ENCODE measurements at places on chromosomes 12 and 14. TPM values are rescaled to one million over a fixed set of nuclear protein-coding genes. Genes with fewer than 3 reads are reported as not detected.

FAM90A1 gene
- not detected for total RNA-seq

HOXC4 gene
- not detected for total RNA-seq

OR4N2 gene
- not detected for total RNA-seq

MAP3K9 gene
- 31.6 TPM for total RNA-seq

DDX55 gene
- 19.8 TPM for total RNA-seq

LRRIQ1 gene
- total RNA-seq = 25.1 TPM

MIP gene
- total RNA-seq = not detected

TEP1 gene
- total RNA-seq = 8.8 TPM

Data from diencephalon (tissue), 1 donor.